Hematopoietic multipotent progenitor cell treated with erythropoietin and hydrocortisone succinate and interleukin-3 and kit ligand, for 4 days (in vitro differentiated cells): ENCODE measurements at places on chromosomes 4 and X.

GRCh38 chrX:17521871-17522693, 147.1 kb downstream of the NHS start:
- no peak for DNase-seq

DNA sequence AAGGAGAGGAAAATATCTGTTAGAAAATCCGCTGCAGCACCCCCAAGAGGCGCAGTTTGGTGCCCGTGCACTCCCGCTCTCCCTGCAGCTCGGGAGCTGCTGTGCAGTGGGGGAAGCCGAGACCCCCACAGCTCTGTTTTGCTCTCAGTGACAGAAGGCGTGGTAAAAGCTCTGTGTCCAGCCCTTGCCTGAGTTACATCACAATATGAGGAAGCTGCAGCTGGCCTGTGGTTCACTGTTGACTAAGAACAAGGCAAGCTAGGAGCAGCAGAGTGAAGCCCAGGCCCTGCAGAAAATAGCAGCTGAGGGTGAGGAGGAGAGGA, 88.5 kb upstream of the ADRA2C start:
- peak; percentile 54 for DNase-seq

GRCh38 chr4:124964251-124964650, 251.7 kb upstream of the ANKRD50 start:
- no peak for DNase-seq

DNA sequence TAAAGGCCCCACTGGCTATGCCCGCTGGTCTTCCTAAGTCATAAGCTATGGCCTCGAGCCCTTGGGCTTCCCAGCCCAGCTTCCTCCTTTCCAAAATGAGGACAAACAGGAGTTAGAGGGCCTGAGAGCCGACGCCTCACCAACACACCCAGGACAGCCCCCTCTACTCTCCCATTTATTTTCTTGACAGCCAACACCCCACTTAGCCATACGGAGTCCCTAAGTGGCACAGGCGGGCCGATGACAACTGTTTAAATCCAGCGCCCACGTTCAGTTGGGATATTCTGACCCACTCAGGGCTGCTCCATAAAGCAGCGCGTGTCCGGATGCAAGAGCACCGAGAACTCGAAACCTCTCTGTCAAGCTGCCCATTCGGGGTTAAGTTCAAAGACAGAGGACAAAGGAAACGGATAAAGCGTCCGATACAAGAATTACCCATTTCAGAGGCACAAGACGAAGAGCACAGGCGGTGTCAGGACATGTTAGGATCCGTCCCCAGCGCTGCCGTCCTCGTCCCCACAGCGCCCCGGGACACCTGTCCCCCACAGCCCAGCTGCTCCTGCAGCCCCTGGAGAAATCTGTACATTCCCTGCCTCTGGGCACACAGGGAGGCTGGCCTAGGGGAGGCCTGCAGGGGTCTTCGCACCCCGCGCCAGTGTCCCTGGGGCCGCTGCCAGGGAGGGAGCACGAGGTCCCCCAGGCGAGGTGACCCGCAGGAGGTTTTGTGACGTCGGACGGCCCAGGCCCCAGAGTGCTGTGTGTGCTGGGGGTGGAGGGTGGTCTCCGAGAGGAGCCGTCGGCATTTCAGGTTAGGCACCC, 1.2 kb downstream of the PRKX start:
- DNase-seq: peak; percentile 22

DNA sequence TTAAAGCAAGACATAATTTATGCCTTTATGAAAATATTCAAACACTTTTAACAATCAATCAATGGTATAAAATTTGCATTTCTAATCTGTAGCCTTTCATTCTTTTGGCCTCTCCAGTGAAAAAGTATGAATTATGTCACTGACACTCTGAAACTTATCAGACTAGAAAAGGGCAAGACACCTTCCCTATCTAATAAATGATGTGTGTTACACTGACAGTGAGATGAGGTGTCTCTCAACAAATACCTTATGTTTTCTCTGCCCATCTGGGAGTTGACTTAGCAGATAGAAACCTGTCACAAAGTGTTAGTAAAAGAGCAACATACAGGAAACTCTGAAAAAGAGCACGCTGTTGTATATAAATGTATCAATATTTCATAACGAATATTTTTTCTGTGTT, 94.2 kb upstream of the TECRL start:
- DNase-seq: no peak

DNA sequence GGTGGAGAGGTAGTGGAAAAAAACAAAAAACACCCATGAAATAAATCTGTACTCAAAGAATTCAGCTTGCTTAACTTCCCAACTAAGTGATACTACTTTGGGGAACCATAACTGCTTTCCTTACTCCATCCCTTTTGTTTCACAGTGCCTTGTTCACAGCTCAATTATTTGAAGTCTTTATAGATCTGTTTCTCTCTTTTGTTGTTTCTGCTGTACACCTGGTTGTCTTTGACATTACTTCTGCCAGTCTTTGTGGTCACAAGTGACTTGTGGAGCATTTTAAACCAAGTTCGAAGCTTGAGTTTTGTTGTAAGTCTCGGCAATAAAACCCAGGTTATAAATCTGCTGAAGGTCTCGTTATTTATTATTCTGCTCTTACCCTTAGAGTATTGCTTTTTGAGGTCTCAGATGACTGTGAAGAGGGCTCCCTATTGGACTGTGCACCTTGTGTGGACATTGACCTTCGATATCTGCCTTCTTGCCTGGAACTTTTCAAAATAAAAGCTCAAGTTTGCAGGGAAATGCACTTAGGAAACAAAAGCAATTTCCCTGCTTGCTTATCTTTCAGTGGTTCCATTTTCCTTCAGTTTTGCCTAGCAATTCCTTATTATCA, 59.8 kb downstream of the ANK2 start:
- no peak for DNase-seq

- DNase-seq: peak; percentile 3
Observed at GRCh38 chrX:13305108-13305507, 14.7 kb downstream of the ATXN3L start.
